ENCODE measurements at places on chromosomes 7 and 10.
A peak's percentile ranks its signal among the peaks of the same experiment; 100 is the strongest.

- DNase-seq, result no peak
Observed at GRCh38 chr10:99013885-99014284, 221.8 kb downstream of the HPSE2 start.

- no peak for DNase-seq
Observed at GRCh38 chr10:84534168-84534567, 205.8 kb downstream of the CCSER2 start.

DNA sequence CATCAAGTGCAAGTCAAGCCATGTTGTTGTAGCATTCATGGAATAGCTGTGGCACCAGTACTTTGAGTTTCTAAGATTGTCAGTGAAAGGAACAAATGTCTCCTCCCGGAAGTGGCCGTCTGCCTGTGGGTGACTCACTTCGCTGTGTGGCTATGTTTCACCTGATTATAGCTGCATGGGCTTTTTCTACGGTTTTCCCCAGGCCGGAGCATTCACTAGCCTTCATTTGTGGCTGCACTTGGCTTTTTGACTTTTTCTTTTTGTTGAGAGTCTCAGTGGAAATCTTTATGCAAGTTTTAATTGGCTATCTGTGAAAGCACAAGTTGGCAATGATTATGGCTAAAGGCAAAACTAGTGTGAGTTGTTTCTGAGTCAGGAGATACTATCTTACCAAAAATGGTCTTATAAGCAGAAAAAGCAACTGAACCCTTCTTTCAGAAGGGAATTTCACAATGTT, 35.0 kb downstream of the SRI start:
- peak; percentile 51 for DNase-seq

DNA sequence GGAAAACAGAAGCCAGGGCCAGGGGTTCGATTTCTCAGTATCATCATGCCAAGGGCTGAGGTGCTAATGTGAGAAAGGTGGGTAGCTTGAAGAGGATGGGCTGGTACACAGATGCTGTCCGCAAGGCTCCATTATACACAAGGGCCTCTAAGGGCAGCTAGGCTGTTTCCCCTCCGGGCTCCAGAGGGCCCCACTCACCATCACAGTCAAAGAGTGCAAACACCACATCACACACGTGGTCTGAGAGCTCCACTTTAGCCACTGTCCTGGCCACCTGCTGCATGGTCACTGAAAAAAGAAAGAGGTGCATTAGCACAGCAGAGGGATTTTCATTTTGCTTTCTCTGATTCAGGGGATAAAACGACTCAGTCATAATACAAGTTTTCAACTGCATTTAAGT, 20.9 kb upstream of the DNAJB12 start:
- no peak for DNase-seq

GRCh38 chr10:34739915-34740314, 75.2 kb downstream of the PARD3 start:
- peak; percentile 49 for DNase-seq

GRCh38 chr10:30589441-30589840, 40.1 kb downstream of the LYZL2 start:
- DNase-seq, result no peak

- DNase-seq, result no peak
Observed at GRCh38 chr7:98126311-98127142, 19.9 kb downstream of the LMTK2 start.

DNA sequence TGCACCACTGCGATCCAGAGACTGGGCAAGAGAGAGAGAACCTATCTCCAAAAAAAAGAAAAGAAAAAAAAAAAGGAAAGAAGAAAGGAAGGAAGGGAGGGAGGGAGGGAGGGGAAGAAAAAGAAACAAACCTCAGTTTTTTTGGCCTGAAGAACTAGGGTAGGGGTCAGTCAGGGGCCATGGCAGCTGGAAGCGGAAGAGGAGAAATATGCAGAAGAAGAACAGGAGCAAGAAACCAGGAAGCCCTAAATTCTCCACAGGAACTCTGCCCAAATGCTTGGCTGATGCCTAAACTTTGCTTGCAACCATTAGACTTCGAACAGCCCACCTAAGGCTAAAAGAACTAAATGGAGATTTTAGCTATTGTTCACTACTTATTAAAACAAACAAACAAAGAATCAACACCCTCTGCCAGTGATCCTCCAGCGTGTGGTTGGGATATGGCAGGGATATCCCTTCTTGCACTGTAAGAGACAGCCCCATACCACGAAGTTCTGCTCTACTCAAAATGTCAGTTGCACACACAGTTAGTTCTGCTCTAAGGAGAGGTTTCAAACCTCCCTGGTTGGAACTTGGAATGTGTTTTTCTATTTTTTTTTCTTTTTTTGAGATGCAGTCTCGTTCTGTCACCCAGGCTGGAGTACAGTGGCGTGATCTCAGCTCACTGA, 139.5 kb downstream of the FAM107B start:
- DNase-seq, result no peak

DNA sequence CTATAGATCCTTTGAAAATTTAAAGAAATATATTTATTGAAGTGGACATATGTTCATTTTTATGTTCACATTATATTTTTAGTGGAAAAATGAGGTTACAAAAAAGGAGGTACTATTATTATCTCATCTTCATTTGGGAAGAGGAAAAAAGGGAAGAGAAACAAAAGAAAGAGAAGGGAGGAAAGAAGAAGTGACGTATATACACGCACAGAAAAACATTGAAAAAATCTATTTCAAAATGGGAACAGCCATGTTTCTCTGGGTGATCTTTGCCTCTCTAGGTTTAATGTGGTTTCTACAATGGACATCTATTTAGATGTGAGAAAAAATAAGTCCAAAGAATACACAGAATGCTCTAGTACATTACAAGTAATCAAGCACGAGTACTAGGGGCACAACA, 14.8 kb downstream of the ANK3 start:
- DNase-seq, result no peak

- DNase-seq, result no peak
Observed at GRCh38 chr10:58764087-58764747, 251.5 kb downstream of the BICC1 start.

DNA sequence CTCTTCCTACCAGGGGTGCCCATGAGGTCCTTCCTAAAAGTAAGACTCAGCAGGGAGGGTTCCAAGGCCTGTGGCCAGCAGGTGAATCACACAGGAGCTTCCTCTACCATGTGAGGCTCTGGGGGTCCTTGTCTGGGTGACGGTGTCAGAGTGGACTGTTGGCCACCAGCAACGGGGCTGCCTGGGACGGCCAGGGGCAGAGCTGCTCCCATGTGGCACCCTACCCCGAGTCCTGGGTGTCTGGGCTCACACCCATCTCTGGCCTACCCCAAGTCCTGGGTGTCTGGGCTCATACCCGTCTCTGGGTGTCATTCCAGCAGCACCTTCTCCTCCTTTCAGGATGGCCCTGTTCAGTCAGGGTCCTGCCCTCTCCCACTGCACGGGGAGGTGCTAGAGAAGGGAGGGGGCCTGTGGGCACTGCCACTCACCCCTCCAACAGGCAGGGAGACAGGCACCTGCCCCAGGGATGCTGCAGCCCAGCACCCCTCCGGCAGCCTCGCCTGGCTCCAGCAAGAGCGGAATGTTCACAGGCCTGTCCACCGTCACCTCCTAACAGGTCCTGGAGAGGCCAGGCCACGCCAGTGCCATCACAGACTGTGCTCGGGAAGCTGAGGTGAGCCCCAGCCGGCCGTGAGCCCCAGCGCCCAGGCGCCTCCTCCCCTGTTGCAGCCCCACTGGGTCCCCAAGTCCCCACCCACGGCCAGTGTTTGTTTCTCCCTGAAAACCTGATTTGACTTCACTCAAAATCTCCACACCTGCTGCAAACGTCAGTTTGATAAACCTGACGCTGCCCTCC, 143.7 kb downstream of the PTPRN2 start:
- no peak for DNase-seq

DNA sequence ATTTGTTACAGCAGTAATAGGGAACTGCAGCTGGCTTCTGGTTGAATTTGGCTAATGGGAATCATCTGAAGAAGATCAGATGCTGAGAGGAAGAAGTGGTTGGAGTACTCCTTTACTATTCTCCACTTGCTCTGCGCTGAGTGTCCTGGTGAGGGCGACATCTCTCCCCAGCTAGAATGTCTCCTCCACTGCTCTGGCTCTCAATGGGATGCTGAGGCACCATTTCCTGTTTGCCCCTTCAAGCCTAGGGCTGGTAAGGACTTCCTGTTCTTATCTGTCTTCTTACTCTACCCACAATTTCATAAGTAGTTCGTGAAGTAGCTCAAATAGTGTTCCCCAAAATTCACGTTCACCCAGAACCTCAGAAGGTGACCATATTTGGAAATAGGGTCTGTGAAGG, 43.2 kb upstream of the TES start:
- DNase-seq, result no peak

DNA sequence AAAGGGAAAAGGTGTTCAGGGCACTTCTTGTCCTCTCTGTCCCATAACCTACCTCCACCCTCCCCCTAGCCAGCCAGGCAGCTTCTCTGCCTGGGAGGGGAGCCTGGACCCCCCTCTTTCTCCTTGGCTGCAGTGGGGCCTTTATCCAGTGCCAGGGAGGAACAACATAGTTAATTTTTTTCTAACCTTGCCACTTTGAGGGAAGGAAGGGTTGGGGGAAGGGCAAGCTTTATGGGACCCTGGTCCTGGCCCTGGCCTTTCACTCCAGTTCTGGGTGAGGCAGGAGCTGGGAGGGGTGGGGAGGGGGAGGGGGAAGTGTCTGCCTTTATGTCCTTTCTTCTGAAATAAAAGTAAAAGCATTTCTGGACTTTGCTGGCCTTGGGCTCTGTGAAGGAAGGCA, 4.5 kb downstream of the VGF start:
- DNase-seq, result no peak

DNA sequence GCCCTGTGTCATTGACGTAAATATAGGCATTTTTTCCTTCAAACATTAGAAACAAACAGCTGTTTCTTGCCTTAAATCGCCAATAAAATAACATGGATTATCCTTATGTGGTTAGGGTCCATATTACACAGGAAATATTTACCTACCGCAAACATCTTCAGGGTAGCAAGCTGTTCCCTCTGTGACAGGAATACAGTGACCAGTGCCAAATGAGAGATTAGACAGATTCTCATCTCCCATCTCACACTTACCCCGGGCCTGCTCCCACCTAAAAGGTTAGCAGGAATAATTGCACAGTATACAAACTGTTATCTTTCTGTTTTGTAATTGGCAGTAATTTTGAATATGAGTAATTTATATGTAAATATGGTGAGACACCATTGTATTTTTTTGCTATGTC, 16.5 kb downstream of the MKI67 start:
- no peak for DNase-seq

DNA sequence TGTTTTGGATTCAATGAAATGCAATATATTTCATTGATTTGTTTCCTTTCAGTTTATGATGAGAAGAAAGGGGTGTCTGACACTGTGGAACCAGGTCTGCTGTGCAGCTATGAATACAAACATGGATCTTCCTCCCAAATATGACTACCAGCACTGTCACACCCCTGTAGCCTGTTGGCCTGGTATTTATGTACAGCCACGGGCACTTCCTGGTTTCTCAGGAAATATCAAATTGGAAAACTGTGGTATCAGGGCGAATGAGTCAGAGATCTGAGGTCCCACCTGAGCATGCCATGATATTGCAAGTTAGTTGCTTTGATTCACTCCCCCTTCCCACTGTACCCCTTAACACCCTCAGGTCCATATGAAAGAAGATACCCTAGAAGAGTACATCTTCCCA, 87.8 kb downstream of the DNMBP start:
- DNase-seq, result no peak

DNA sequence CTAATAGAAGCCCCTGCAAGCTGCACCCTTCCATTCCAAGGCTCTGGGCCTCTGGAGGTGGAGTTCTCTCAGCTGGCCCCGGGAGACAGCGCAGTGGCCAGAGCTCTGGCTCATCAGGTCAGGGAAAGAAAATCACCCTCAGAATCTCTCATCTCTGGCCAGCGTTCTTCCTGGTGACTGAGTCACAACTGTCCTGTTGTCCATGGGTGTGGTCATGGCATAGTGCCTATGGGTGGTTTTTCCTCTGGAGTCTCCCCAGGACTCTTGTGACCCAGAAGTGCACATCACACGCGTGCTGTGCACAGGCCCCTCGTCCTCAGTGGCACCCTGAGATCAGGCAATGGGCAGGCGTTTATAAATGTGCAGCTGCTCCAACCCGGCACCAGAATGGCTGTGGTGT, 27.4 kb upstream of the FXYD4 start:
- no peak for DNase-seq

DNA sequence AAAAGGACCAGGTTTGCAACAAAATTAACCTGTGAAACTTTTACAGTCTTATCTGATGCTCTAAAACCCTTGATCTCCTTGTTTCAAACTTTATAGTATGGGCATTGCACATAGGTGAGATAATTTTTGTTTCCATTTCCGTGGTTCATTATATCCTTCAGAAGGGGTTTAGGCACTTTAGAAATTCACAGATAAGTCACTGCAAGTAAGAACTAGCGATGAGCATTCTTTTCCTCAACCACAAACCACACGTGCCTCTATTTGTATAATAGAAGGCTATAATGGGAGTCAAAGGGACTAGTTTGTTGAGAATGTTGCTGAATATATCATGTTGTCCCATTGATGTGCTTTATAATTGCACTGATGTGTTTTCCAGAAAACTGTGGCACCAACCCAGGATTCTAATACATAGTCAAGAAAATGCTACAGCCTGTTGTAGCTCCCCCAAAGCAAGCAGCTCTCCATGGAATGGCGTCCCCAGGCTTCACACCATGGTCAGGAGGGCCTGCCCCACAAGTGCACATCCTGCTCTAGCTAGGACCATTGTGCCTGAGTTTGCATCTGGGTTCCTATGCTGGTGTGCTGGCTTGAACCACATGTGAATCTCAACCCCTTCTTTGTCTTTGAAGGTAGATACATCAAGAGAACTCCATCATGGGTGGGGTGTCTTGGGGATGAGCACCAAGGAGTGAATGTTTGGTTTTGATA, 14.0 kb upstream of the ATXN7L1 start:
- no peak for DNase-seq

- no peak for DNase-seq
Observed at GRCh38 chr10:80518807-80519360, 18.8 kb upstream of the SH2D4B start.

- no peak for DNase-seq
Observed at GRCh38 chr7:96414931-96415292, 93.0 kb upstream of the SLC25A13 start.

GRCh38 chr7:123876557-123877256, 31.7 kb downstream of the HYAL4 start:
- no peak for DNase-seq

DNA sequence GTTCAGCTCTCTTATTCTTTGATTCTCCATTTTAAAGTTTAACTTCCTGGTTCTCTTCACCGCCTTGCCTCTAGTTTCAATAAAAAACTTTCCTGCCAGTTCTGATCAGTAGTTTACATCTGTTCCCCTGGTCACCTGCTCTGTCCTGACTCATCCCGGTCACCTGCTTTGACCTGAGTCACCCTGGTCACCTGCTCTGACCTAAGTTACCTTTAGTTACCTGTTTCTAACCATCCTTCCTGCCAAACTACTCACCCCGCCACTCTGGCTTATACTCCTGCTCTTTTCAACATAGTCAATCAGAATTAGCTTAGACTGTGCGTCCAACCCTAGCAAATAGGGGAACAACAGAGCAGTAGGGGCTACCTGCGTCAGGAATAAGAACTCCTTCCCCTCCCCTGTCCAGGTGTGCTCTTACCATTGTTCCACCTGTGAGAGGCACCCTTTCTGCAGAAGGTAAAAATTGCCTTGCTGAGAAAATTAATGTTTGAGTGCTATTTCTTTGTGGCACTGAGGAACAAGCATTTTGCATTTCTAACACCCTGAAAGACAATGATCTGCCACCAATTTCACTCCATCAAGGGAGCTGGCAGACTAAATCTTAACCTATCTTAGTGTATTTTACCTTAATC, 263.6 kb downstream of the DOCK4 start:
- DNase-seq, result no peak

- DNase-seq, result no peak
Observed at GRCh38 chr10:34547291-34547690, 267.8 kb downstream of the PARD3 start.
